Spleen (tissue), 13 donors: ENCODE measurements at places on chromosomes 5 and 9. TPM values are rescaled to one million over a fixed set of nuclear protein-coding genes. Genes with fewer than 3 reads are reported as not detected.

DNA sequence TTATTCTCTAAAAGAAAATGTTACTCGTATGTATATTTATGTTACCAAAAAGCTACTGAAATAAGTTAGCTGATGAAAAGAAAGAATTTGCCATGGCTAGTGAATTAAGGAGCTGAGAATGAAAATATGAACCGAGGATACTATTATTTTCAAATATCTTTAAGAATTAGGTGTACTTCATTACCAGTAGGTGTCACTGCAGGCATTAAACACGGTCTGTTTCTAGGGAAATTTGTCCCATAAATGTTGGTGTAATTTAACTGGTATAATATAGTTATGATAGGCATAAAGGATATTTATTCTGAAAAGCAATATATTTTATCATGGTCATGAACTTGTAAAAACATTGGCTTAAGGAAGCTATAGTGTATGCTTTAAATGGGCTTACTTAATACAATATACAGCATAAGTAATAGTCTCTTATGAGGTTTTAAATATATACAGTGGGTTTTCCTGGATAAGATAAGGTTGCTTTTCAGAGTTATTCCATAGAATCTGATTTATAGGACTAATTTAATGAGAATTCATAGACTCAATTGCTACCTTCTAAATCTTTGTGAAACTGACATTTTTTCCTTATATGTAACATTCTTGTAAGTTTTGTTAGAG is 72.4 kb upstream of the MPDZ start:
- H3K27me3 ChIP-seq, result no peaks in the 10 kb centered on the region
- no peaks in the 10 kb centered on the region for H3K36me3 ChIP-seq
- no peak overlapping the region for H3K4me3 ChIP-seq

DNA sequence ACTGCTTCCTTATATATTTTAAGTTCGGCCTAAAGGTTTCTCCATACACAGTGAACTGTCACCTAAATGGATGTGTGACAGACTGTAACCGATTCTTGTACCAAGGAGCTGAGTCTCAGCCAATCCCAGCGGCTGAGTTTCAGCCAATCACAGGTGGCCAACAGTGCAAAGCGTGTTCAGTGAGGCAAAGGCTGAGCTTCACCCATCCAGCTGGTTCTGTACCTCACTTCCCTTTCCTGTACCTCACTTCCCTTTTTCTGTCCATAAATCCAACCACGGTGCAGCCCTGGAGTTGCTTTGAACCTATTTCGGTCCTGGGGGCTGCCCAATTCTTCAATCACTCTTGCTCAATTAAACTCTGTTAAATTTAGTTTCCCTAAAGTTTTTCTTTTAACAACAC is 15.7 kb upstream of the TBC1D9B start:
- no peaks in the 10 kb centered on the region for H3K36me3 ChIP-seq
- no peaks in the 10 kb centered on the region for H3K27me3 ChIP-seq
- no peak overlapping the region for H3K27ac ChIP-seq
- no peaks in the 10 kb centered on the region for H3K4me1 ChIP-seq
- no peak overlapping the region for H3K4me3 ChIP-seq

- DNase-seq, result no peak
- no peak overlapping the region for H3K27ac ChIP-seq
- H3K27me3 ChIP-seq, result no peaks in the 10 kb centered on the region
- H3K4me1 ChIP-seq, result peaks cover 75% of the 10 kb centered on the region
Observed at GRCh38 chr5:40689438-40689837, 9.7 kb downstream of the PTGER4 start.

GRCh38 chr9:134984372-134985265 is 66.9 kb upstream of the FCN1 start:
- no peaks in the 10 kb centered on the region for H3K27me3 ChIP-seq
- H3K27ac ChIP-seq, result no peak overlapping the region
- peak; percentile 53 for DNase-seq
- H3K4me1 ChIP-seq, result peaks cover 10% of the 10 kb centered on the region
- no peaks in the 10 kb centered on the region for H3K36me3 ChIP-seq

DNA sequence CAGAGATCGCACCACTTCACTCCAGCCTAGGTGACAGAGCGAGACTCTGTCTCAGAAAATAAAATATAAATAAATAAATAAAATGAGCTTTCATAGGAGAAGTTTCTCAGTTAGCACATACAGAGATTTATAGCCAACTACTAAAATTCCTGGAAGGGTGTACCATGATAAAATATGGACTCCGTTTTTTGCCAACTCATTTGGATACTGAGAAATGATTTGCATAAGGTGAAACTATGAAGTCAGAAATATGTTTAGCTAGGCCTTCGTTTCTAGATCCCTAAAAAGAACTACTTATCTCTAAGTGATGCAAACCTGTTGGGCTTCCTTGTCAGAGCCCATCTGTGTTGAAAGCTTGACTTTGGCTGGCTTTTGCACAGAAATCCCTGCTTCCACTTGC is 56.9 kb upstream of the SLC1A1 start:
- no peaks in the 10 kb centered on the region for H3K36me3 ChIP-seq
- no peaks in the 10 kb centered on the region for H3K4me1 ChIP-seq

- H3K27ac ChIP-seq, result peak overlapping the region; percentile 52
- H3K4me3 ChIP-seq, result no peak overlapping the region
- no peaks in the 10 kb centered on the region for H3K27me3 ChIP-seq
- DNase-seq, result no peak
- H3K36me3 ChIP-seq, result no peaks in the 10 kb centered on the region
- H3K4me1 ChIP-seq, result no peaks in the 10 kb centered on the region
Observed at GRCh38 chr9:20043461-20043860, 254.6 kb upstream of the SLC24A2 start.

DNA sequence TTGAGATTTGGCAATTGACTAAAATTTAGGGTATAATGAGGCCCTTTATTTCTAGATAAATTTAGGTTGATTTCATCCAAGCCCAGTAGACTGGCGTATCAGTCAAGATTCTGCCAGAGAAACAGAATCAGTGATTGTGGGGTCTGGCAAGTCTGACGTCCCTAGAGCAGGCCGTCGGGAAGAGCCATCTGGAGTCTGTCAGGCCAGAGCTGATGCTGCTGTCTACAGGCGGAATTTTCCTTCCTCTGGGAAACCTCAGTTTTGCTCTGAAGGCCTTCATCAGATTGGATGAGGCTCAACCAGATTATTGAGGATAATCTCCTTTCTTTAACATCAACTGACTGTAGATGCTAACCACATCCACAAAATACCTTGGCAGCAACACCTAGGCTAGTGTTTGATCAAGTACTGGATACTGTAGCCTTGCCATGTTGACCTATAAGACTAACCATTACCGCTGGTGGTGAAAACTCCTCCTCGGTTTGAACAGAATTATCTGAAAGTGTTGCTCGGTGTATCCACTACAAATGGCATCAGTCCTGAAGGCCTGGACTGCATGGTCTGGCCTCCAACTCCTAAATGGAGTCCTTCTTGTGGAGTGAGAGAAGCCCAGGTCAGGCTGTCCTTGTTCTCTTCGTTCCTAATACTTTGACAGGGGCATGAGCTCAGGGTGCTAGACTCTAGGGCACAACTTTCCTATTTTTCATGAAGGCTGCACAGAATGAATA is 83.2 kb upstream of the ANKH start:
- H3K36me3 ChIP-seq, result no peaks in the 10 kb centered on the region
- no peak overlapping the region for H3K27ac ChIP-seq
- DNase-seq, result no peak
- H3K4me3 ChIP-seq, result no peak overlapping the region

- no peaks in the 10 kb centered on the region for H3K27me3 ChIP-seq
- DNase-seq, result no peak
- no peak overlapping the region for H3K4me3 ChIP-seq
- H3K27ac ChIP-seq, result no peak overlapping the region
- no peaks in the 10 kb centered on the region for H3K4me1 ChIP-seq
- H3K36me3 ChIP-seq, result no peaks in the 10 kb centered on the region
Observed at GRCh38 chr5:15577831-15578230, 77.9 kb downstream of the FBXL7 start.

DNA sequence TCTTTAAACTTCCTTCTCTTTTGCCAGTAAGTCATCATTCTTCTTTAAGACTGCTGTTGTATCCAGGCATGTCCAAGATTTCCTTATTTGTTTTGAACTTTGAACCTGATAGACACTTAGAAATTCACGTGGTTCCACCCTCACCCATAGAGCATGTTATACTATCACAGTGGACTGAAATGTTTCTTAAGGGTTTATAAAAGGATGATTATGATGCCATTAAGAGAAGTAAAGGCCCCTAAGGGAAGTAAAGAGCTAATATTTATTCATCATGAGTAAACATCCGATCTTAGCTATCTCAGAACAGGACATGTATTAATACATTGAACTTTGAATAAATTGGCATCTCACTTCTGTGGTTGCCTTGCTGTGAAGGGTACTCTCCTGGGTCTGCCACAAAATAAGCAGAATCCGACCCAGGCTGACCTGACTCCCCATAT is 49.8 kb downstream of the PRKACG start:
- no peak overlapping the region for H3K4me3 ChIP-seq
- no peaks in the 10 kb centered on the region for H3K27me3 ChIP-seq
- H3K27ac ChIP-seq, result no peak overlapping the region
- no peaks in the 10 kb centered on the region for H3K36me3 ChIP-seq
- no peaks in the 10 kb centered on the region for H3K4me1 ChIP-seq

GRCh38 chr5:39547553-39548154 is 122.9 kb upstream of the DAB2 start:
- DNase-seq, result no peak
- H3K27ac ChIP-seq, result no peak overlapping the region
- no peak overlapping the region for H3K4me3 ChIP-seq
- H3K4me1 ChIP-seq, result peaks cover 32% of the 10 kb centered on the region

- H3K4me3 ChIP-seq, result no peak overlapping the region
- peaks cover 97% of the 10 kb centered on the region for H3K4me1 ChIP-seq
- peak overlapping the region; percentile 79 for H3K27ac ChIP-seq
Observed at GRCh38 chr9:124779368-124780059, 2.6 kb downstream of the OLFML2A start.

GRCh38 chr5:151684690-151685361 is 1.9 kb downstream of the SPARC start:
- peaks cover 7% of the 10 kb centered on the region for H3K27me3 ChIP-seq
- H3K27ac ChIP-seq, result peak overlapping the region; percentile 79
- peaks cover 62% of the 10 kb centered on the region for H3K4me1 ChIP-seq
- no peaks in the 10 kb centered on the region for H3K36me3 ChIP-seq

- H3K27me3 ChIP-seq, result no peaks in the 10 kb centered on the region
- H3K4me1 ChIP-seq, result peaks cover 48% of the 10 kb centered on the region
- peak overlapping the region; percentile 97 for H3K27ac ChIP-seq
- peak overlapping the region; percentile 94 for H3K4me3 ChIP-seq
Observed at GRCh38 chr9:19231126-19231903, 822 bp downstream of the DENND4C start.

GRCh38 chr5:168592014-168592368 is 12.8 kb upstream of the PANK3 start:
- no peak for DNase-seq
- peaks cover 5% of the 10 kb centered on the region for H3K27me3 ChIP-seq
- no peak overlapping the region for H3K27ac ChIP-seq
- H3K36me3 ChIP-seq, result no peaks in the 10 kb centered on the region

DNA sequence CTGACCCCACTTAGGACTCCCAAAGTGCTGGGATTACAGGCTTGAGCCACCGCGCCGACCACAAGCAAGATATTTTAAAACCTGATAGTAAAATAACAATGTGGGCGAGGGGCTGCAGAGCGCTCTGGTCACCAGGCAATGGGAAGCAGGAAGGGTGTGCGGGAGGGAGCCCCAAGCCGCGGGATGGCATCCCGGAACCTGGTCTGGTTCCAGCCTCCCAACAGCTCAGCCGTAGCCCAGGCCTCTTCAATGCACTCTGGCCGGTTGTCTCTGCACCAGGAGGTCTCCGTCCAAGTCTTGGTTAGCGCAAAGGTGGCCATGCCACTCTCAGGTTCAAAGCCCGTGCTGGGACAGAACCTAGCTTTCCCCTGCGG is 694 bp upstream of the UAP1L1 start:
- H3K27ac ChIP-seq, result peak overlapping the region; percentile 58
- H3K36me3 ChIP-seq, result peaks cover 24% of the 10 kb centered on the region
- no peak for DNase-seq
- peak overlapping the region; percentile 37 for H3K4me3 ChIP-seq

DNA sequence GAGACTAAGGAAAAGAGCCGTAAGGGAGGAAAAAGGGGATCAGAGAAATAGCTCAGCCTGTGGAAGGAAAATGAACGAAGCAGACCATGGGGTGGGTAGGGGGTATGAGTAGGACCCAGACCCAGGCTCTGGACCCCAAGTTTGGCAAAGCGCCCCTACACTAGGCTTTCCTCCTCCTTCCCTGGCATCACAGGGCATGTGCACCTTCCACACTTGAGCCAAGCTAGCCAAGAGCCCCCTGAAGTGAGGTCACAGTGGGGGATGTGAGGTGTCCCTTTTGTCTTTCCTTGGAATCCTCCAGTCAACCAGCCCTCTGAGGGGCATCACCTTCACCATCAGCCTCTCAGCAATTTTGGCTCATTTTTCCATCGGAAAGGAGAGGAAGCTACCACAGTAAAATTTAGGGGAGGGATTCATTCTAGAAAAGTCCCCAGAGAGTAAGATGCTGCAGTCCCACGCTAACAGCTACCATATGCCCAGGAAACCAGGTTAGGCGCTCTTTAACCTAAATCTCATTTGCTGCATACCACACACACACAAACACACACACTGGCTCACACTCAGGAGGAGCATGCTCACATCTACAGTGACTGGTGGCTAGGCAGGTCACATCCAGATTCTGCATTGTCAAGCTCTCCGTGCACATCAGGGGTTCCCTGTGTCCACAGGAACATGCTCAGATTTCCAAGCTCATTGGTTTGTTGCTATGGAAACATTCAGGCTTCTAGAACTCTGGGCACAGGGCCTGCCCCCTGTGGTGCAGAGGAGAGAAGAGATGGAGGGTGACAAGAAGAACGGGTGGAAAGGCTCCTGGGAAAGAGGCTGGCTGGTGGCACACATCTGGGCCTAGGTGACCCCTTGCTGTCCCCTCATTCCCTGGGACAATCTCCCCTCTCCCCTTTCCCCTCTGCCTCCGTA is 9.9 kb downstream of the REEP2 start:
- no peaks in the 10 kb centered on the region for H3K27me3 ChIP-seq
- H3K36me3 ChIP-seq, result no peaks in the 10 kb centered on the region
- H3K27ac ChIP-seq, result no peak overlapping the region

DNA sequence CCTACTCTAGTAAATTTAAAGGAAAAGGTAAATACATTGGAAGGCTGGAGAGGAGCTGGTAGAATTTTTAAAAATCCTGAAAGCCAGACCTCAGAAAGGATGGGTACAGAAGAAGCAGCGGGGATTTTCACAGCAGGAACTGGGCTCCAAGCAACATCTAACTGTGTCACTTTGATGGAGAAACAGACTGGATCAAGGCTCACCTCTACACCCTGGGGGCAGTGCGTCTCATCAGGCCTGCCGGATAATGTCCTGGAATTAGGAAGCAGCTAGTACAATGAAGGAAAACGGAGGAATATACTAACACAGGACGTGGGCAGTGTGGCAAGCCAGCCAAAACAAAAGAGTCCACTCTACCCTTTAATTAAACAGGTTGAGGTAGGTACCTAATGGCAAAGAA is 463.6 kb downstream of the TAF11L14 start:
- H3K27me3 ChIP-seq, result no peaks in the 10 kb centered on the region
- no peak overlapping the region for H3K27ac ChIP-seq
- no peaks in the 10 kb centered on the region for H3K4me1 ChIP-seq
- H3K4me3 ChIP-seq, result no peak overlapping the region
- DNase-seq, result no peak

- H3K27me3 ChIP-seq, result no peaks in the 10 kb centered on the region
- no peak overlapping the region for H3K4me3 ChIP-seq
Observed at GRCh38 chr5:113172231-113172826, 195.7 kb downstream of the DCP2 start.

Gene SIT1
- 24.2 TPM for total RNA-seq

Gene COL27A1
- 2.3 TPM for total RNA-seq

Gene ENTPD2
- not detected for total RNA-seq

Gene TRIM14
- total RNA-seq, result 68.4 TPM

Gene INSYN2B
- 0.85 TPM for total RNA-seq

Gene CKMT2
- total RNA-seq, result 3.0 TPM

Gene LTC4S
- total RNA-seq, result 9.2 TPM

Gene RMRP
- 25,839 TPM for total RNA-seq

Gene ARHGEF39
- 2.8 TPM for total RNA-seq

Gene SPDL1
- total RNA-seq, result 10.1 TPM

Gene PCDHGB7
- total RNA-seq, result 7.8 TPM

Gene SPINK6
- total RNA-seq, result not detected
